ENCODE measurements at places on chromosomes 3 and 15.

DNA sequence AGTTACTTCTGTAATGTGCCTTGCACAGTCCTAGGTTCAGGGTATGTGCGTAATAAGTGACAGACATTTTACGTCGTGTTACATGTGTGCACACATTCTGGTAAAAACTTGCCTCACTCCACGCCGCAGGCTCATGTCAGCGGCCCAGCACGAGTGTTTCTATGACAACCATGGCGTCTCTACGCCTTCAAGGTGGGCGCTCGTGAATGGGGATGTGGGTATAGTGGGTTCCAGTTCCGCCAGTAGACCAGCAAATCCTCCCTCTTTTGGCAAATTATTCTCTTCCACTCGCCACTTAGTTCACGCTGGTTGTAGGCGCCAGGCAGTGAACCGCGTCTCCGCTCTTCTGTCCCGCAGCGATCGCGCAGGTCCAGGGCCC lies 40.3 kb downstream of the CHST14 start:
- no peak for DNase-seq

GRCh38 chr3:183400352-183400751 lies 28.1 kb downstream of the MCF2L2 start:
- no peak for DNase-seq

DNA sequence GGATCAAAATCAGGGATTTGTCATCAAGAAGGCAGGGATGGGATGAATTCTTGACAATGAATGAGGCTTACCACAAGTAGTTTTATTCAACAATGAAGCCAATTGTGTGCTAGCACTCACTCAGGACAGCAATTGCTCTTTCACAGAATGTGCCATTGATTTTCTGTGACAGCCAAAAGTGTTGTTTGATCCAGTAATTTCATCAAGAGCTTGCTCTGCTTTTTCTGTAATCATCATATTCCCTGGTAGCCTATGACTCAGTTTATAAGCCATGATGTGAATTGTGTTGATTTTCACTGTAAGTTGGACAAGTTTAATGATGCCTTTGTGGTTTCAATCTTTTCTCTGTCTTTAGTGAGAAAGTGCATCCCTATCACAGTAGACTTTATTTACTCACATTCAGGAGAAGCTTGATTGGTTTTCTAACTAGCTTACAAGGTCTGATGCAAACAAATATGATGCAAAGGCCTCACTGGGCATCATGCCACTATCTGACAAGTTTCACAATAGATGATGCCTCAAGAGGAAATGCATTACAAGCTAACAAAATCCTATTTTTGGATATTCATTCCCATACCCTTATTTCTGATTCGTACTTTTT lies 13.6 kb upstream of the CSRNP1 start:
- no peak for DNase-seq

GRCh38 chr3:193764959-193765358 lies 172.0 kb downstream of the OPA1 start:
- DNase-seq: no peak

DNA sequence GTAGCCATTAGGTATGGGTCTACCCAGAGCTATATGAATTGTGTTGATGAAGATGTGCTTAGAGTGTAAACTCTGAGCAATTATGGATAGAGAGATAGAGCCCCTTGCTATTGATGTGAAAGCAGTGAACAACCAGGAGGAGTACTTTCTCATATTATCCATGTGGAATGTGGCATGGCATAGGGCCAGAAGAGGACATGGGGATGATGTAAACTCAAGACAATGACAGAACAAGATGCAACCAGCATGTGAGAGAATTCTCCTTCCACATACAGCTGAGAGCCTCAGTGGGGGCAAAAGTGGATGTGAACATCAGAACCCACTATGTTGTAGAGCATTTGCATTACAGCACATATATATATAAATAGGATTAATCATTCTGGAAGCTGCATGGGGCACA lies 36.4 kb upstream of the BNC1 start:
- no peak for DNase-seq

DNA sequence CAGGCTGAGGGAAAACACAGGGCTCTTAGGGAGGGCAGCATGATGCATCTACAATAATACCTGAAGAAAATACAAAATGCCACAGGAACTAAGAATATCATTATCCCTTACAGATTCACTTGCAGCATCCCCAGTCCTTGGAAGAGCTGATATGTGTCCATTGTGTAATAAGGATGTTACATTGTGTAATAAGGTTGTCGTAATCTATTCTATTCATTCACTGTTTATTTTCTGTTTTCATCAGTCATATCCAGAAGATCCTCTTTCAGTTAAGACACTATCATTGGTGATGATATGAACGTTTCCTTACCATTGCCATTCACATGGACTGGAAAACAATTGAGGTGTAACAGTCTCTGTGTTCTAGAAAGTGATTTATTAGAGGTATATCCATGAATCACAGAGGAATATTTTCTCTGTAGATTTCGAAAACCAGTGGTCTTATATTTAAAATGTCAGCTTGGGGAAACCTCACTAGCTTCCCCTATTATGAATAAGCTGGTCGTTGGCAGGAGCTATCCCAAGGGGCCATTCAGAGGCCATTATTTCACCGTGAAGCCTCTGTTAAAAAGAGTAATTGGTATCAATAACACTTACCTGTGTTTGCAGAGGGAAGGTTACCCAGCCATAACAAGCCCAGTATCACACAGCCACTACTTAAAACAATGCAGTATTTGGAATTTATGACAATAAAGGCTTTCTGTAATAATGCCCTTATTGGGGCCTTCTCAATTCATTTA lies 241.1 kb downstream of the ZNF385D start:
- no peak for DNase-seq

DNA sequence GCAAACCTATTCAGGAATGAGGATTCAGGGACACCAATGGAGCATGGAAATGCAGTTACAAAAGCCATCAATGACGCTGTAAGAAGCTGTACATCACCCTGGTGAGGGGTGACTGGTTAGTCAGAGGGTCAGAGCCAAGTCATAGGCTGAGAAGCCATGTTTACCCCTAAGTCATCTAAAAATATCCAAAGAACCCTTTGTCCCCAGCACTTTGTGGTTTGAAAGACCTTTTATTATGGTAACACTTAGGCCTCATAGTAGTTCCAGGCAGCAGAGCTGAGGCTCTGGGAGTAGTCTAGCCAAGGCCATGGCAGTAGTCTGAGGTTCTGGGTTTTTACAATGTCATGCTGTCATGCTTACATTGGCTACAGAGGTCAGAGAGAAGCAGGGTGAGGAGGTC lies 131.2 kb downstream of the CTNNB1 start:
- DNase-seq: no peak

DNA sequence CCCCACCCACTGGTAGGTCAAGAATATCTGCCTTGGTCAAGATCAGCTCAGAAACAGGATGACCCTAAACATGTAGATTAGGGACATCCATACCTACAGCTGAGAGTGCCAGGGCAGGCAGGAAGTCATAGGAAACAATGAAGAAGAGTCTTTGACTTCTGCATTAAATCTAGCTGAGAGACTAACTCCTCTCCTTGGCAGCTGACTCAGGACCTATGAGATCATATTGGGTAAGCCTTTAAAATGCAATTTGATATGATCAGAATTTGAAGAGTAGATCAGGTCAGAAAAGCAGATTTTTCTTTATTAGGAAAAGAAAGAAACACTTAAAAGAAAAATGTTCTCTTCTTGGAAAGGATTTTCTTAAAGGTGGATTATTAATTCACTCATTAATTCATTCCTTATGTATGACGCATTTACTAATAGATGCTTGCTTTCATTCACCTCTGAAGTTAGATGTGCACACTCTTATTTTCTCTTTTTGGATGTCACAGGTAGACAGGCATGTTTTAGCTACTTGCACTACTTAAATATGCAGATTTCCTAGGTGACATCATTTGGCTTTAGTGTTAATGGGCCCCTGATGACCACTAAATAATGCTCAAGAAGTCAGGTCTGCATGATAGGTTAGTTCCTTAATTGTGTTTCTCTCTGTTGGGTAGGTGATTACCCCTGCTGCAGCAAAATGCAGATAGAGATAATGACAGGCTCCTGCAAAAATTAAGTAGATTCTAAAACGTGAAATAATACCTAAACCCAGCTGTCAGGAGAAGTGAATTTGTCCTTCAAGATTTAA lies 35.7 kb upstream of the GSK3B start:
- no peak for DNase-seq

- no peak for DNase-seq
Observed at GRCh38 chr15:77409259-77410156, 10.4 kb downstream of the PEAK1 start.

GRCh38 chr15:72982714-72983113 lies 69.5 kb upstream of the NEO1 start:
- no peak for DNase-seq

GRCh38 chr3:39724233-39724846 lies 85.1 kb upstream of the MYRIP start:
- DNase-seq: no peak

GRCh38 chr15:80978685-80979329 lies 10.8 kb downstream of the MESD start:
- no peak for DNase-seq

DNA sequence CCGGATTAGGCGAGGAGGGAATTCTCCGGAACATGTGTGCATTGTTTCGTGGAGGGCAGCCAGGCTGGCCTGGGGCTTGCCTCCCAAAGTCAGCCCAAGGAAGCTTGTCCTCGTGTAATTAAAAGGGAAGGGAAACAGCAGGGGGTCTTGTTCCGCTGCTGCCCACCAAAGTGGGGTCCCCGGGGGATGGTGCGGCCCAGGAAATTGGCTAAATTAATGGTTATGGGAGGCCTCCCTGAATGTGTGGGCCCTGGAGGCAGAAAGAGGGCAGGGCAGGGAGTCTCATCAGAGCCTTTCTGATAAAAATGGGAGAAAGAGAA lies 118.1 kb downstream of the OPA1 start:
- no peak for DNase-seq

DNA sequence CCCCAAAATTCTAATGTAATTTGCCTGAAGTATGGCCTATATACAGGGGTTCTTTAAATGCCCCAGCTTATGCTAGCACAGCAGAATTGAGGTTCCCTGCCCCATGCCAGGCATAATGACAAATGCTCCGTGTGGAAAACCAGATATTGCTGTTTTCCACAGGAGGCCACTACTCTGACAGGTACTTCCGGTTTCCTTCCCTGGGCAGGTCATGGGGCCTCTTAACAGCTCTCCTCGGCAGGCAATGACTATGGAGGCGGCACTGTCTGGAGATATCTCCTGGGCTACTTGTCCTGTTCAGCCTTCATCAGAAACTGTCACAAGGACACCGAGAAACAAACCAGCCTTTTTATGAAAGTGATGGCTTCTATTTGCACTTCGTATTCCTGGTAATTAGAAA lies 54.8 kb downstream of the SLC7A14 start:
- no peak for DNase-seq

GRCh38 chr3:24365168-24365567 lies 129.5 kb downstream of the THRB start:
- DNase-seq: no peak

DNA sequence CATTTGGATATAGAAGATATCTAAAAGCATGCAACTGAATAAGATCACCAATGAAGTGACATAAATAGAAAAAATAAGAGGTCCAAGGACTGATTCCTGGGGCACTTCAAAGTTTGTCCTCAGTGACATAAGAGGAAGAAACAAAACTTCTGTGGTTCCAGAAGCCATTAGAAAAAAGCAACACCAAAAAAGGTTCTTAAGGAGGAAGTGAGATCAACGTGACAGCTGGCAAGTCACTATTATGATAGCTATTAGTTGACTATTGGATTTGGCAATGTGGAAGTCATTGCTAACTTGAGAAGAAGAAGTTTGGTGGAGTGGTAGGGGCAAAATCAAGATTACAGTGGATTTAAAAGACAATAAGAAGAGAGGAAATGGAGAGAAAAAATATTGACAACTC lies 1098.3 kb downstream of the NAALADL2 start:
- DNase-seq: no peak

- no peak for DNase-seq
Observed at GRCh38 chr3:124276133-124276532, 284.2 kb upstream of the ROPN1 start.

DNA sequence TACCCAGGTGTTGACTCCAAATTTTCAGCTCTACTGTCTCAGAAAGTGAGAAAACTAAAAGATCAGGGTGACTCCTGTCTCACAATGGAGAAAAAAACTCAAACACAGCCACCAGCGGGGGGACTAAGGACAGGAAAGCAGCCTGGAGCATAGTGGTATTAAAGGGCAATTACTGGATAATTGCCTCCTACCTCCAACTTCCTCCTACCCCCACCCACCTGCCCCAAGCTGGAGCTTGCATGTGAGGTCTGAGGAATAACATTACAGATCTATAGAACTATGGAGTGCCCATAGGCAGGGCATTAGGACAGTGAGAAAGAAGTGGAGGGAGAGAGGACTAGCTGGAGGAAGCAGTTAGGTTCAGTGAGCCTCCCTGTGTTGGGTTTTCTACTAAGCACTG lies 2.7 kb upstream of the PCCB start:
- no peak for DNase-seq

- DNase-seq: no peak
Observed at GRCh38 chr3:23193831-23194230, 9.3 kb upstream of the UBE2E2 start.

GRCh38 chr15:73965758-73966113 lies 26.4 kb downstream of the STOML1 start:
- no peak for DNase-seq

DNA sequence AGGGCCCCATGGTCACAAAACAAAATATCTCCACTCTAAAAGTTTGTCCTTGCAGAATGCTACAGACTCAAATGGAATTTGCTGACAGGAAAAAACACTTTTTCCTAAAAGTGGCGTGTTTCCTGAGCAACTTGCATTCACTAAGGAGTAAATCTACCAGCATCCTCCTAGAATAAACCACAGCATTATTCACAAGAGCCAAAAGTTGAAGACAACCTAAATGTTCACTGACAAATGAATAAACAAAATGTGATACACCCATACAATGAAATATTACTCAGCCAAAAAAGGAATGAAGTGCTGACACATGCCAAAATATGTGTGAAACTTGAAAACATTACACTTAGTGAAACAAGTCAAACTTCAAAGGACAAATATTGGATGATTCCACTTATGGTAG lies 28.9 kb downstream of the ITGB5 start:
- DNase-seq: no peak

DNA sequence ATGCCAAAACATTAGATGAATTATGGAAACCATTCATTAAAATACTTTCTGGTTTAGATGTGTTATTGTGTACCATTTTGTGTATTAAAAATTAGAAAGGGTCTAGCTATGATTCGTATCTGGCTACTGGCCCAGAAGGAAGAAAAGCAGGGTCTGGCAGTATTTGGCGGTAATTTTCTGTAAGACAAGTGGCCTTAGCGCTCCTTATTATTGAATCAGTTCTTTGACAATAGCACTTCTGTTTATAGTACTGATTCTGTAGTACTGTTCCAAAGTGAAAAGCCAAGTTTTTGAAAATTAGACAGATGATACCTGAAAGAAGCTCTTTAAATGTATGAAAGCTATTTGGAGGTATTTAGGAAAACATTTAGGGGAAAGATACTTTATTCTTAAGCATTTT lies 10.2 kb downstream of the GLCE start:
- DNase-seq: peak; percentile 2

- DNase-seq: no peak
Observed at GRCh38 chr3:170811515-170811914, 58.5 kb downstream of the RPL22L1 start.
